ENCODE measurements at places on chromosomes 2 and 18.

GRCh38 chr2:170030040-170030439 is 147.9 kb upstream of the MYO3B start:
- DNase-seq: no peak

- no peak for DNase-seq
Observed at GRCh38 chr2:158380746-158381145, 75.8 kb downstream of the CCDC148 start.

DNA sequence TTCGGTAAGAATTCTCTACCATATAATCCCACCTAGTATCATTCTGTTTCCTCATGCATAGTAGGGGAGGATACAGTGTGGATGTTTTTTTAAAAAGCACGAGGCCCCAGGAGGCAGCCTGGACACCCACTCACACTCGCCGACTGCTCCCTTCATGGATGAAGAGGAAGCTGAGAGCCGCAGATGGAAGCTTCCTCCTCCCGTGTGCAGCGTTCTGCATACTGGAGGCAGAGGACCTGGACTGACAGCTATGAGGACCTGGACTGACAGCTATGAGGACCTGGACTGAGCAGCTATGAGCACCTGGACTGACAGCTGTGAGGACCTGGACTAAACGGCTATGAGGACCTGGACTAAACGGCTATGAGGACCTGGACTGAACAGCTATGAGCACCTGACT is 234.4 kb downstream of the NDUFA10 start:
- DNase-seq: no peak

DNA sequence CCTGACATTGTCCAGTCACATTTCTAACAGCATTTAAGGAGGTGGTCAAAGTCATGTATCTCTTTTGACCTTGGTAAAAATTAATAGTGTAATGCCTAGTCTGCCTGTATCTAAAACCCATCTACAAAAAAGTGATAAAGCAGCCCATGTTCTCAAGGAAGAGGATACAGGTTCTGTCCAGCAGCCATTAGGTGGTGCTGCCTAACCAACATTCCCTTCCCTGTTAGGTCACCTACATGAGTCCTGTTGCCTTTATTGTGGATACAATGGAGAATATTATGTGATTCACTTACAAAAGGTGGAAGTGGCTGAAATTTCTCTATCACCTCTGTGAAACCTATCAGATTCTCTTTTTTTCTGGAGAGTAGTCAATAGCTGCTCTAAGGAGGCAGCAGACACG is 52.5 kb downstream of the AQP4 start:
- DNase-seq: peak; percentile 69

DNA sequence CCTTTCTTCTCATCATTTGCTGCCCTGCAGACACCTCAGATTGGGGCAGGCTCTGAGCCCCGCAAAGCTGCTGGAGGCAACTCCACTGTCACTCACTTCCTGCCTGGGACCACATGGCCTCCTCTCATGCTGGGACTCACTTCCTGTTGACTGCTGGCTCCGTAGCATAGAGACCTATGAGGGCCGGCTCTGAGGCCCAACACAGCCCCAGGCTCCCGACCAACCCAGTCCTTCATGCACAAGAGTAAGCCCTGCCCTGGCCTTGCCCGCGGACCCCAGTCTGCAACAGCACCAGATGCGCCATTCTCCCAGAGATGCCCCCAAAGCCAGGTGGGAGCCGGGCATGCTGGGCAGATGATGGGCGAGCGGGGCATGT is 55.7 kb downstream of the DNMT3A start:
- DNase-seq: no peak

- DNase-seq: no peak
Observed at GRCh38 chr2:189267925-189268579, 88.5 kb upstream of the COL5A2 start.

DNA sequence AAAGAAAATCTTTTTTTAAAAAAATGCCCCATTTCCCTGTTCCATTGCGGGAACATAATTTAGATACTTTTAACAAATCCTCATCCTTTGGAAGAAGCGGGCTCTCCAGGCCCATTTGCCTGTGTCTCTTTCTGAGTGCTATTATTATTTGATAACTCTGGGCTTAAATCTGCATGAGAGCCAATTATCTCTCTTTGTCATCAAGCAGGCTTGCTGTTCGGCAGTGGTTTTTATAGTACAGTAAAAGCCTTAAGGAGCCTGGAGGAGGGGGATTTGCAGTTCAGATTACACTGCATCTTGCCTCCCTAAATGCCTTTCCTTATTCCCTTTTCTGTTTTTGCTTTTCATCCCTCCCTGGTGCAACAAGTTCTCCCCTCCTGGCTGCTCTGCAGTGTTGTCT is 50.6 kb downstream of the CELF4 start:
- DNase-seq: no peak

GRCh38 chr2:60297296-60298005 is 256.0 kb downstream of the BCL11A start:
- no peak for DNase-seq

- DNase-seq: no peak
Observed at GRCh38 chr2:238719641-238720040, 128.2 kb upstream of the TWIST2 start.

GRCh38 chr2:127254386-127254981 is 34.4 kb upstream of the CYP27C1 start:
- no peak for DNase-seq

GRCh38 chr2:162197069-162197825 is 45.2 kb upstream of the GCG start:
- no peak for DNase-seq

DNA sequence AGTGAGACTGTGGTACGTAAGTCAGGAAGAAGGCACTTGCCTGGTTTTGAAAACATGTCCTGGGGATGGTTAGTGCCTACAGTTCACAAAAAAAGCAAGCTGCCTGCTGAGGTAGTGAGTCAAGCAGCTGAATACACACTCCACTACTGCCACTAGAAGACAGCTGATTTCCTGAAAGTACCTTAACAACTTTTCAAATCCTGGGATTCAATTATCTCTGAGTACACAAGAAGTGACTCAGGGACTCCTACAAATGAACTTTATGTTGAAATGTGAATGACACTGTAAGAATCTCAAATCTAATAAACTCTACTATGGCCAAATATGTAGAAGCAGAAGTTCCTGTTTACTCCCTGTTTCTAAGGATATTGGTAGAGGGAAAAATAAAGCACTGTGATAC is 58.0 kb upstream of the ARL5A start:
- peak; percentile 62 for DNase-seq

DNA sequence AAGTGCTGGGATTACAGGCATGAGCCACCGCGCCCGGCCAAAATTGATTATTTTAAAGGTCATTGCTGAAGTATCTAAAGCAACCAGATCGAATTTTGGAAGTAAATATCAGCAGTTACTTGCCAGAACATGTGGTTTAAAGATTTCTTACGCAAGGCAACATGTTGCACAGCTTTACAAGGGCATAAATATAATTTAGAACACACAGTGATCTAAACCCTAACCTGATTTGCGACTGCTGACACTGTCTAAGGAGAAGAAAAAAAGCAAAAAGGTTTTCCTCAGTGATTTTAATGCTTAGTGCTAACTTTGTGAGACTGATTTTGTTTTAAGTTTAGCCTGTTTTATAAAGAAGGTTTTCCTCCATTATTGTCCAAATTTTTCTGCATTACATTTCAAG is 569.9 kb upstream of the LINC00305 start:
- no peak for DNase-seq

- DNase-seq: peak; percentile 84
Observed at GRCh38 chr18:79064228-79064627, 5.0 kb upstream of the ATP9B start.

DNA sequence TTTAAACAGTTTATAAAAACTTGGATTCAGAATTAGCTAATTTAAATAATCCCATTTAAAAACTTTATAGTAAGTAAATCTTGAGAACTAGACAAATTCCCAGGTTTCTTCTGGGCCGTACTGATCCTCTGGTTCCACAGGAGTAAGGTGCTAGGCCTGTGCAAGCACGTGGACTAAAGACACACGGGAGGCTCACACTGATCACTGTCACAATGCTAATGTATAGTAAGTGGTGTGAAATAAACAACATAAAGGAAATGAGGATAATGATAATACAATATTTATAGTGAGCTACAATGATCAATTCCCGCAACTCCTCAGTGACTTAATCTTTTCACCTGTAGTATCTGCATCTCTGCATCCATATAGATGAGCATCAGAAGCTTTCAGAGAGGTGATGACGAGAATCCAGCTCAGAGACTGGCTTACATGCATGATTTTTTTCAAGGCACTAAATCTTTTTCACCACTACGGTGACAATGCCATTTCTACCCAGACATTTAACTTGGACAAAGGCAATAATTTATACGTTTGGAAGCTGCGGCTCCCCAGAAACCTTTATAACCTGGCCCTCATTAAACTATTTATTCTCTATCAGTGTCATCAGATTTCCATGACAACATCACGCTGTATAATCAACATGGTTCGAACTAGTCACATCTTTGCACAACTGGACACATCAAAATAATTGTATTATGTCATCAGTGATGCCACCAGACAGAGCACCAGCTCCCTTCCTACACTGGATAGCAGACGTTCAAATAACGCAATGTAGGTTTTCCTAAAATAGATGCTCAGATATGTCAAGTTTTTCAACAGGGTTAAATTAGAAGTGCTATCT is 196.2 kb downstream of the ZNF385B start:
- DNase-seq: no peak

GRCh38 chr2:174035981-174036742 is 71.0 kb upstream of the SP3 start:
- no peak for DNase-seq

- no peak for DNase-seq
Observed at GRCh38 chr2:183088061-183088460, 9.5 kb downstream of the DUSP19 start.

DNA sequence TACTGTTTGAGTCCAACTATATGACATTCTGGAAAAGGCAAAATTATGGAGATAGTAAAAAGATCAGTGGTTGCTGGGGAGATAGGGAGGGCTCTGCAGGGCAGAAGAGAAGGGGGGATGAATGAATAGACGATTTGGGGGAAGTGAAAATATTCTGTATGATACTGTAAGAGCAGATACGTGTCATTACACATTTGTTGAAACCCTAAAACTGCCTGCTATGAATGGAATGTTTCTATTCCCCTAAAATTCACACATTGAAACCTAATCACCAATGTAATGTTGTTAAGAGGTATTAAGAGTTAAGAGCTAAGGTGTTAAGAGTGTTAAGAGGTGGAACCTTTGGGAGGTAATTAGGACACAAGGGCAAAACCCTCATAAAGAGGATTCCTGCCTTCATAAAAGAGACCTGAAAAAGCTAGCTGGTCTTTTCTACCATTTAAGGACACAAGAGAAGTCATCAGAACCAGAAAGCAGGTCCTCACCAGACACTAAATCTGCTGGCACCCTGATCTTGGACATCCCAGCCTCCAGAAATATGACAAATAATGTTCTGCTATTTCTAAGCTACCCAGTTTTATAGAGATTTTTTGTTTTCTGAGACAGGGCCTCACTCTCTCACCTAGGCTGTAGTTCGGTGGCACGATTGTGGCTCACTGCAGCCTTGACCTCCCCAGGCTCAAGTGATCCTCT is 76.2 kb downstream of the ATAD2B start:
- DNase-seq: no peak

DNA sequence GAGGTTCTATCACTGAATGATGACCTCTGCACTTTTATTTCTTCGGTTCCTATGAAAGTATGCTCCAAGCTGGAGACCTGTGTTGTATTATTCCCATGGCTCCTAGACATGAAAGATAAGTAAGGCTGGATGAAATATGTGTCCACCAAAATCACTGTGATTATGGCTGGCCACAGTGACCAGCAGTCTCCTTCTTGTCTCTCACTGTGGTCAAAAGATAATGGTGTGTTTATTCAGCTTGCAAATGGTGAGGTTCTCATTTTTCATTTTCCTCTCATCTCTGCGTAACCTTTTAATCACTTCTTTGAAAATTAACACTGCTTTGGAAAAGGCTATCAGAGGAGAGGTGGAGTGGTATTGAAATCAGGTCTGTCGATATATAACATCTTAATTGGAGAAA is 107.8 kb upstream of the DAPL1 start:
- no peak for DNase-seq

DNA sequence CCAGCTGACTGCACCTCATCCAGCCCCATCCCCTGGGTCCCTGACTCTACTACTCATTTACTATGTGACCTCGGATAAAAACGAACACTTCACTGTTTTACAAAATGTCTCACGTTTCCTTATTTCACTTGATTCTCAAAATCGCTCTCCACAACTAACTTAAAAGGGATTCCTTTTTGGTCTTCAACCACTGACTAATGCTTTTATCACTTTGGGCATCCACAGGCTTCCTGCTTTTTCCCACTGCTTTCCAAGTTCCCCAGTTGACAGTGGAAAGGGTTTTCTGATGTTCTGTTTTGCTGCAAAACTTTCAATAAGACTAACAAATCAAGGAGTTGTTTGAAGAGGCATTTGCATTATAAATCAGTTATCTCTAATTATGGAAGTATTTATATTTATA is 24.1 kb downstream of the EIF2AK3 start:
- DNase-seq: no peak

- DNase-seq: no peak
Observed at GRCh38 chr2:234930397-234930796, 21.4 kb upstream of the SH3BP4 start.

DNA sequence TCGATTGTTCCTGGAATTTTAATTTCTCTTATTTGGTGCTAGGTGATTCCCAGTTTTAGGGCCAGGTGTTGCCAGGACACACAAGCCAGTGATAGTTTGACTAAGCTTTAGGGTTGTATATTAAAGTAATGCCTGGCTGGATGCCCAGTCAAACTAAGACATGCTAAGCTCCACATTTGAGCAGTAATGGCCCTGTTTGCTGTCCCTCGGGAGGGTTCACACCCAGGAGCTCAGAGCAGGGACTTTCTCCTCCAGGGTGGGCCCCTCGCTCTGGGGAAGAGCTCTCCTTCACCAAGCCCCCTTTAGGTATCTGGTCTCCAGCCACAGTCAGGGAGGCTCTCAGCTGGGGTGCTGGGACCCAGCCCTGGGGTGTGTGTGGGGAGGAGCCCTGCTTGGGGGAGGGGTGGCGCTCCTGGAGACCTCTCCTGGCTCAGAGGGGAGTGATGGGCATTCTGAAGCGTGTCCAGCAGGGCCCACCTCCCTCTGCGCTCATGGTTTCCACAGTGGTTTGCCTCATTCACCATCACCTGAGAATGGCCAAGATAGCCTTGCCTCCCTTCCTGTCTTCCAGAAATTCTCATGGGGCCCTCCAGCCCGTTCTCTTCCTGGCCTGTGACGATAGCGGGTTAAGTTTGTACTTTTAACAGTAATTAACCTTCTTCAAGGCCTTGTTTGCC is 31.7 kb downstream of the INPP4A start:
- DNase-seq: peak; percentile 70

GRCh38 chr2:147482111-147482895 is 362.5 kb upstream of the ACVR2A start:
- DNase-seq: no peak

DNA sequence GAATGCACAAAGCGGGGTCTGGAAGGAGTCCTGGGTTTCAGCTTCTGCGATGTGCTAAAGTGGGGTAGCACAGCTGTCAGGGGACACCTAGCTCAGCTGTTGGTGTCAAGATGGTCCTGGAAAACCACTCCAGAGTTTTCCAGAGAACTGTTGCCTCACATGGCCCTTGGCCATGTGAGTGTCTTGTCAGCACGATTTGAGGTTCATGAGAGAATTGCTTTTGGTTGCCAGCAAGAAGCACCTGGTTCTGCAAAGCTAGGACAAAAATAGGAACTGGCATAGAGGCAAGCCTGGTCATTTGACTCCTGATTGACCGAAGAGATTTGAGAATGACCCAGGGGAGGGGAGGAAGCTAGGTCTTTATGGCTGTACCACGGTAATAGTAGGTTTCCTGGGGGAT is 50.4 kb upstream of the CTLA4 start:
- no peak for DNase-seq

GRCh38 chr2:18178736-18179349 is 300.4 kb downstream of the KCNS3 start:
- DNase-seq: peak; percentile 77

GRCh38 chr2:214378455-214379103 is 32.3 kb upstream of the VWC2L start:
- DNase-seq: peak; percentile 7

Measured in NCI-H345 (cell line).